ENCODE measurements at places on chromosomes 4 and X. TPM values are rescaled to one million over a fixed set of nuclear protein-coding genes. Genes with fewer than 3 reads are reported as not detected.

DNA sequence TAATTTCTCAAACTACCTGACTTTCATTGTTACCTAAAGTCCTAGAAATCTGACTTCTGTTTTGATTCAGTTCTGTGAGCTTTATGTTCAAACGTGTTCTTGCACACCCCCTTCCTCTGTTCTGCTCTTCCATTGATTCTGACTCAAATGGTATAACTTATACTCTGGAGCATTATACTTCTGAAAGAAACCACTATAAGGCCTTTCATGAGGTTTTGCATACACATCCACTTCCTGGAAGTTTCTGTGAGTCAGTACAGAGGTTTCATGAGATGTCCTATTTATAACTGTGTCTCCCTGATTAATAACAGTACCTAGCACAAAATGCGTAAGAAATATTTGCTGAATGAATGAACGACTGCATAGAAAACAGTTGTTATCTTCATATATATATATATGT, 540.2 kb upstream of the CT83 start:
- DNase-seq: no peak

GRCh38 chrX:43666311-43666912, 10.3 kb downstream of the MAOA start:
- DNase-seq: no peak

C4orf50 gene
- total RNA-seq: 0.71 TPM

DNA sequence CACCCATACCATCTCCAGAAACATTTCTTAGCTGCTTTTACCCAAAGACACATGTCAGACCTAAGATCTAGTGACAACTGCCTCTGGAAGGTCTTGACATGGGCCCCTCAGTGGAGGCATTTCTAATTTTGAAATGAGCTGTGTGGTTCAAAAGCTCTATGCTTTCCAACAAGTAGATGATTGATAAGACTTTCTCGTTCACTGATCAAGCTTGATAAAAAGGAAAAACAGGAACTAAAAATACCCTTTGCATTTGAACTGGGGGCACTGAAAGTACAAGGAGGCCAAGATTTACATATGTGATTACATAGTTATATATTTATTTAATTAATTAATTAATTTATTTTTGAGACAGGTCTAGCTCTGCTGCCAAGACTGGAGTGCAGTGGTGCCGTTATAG, 61.3 kb upstream of the SCOC start:
- DNase-seq: no peak

- DNase-seq: no peak
These were observed 16.7 kb downstream of the CASK start for GRCh38 chrX:41906515-41907187.

EMCN gene
- 6.9 TPM for total RNA-seq

AP1S2 gene
- 156 TPM for total RNA-seq

UBE2K gene
- 37.8 TPM for total RNA-seq

GRCh38 chr4:5693871-5694270, 14.5 kb downstream of the EVC2 start:
- DNase-seq: no peak

- no peak for DNase-seq
These were observed 286.9 kb upstream of the FGF16 start for GRCh38 chrX:77160301-77160700.

- DNase-seq: no peak
These were observed 3.7 kb downstream of the PNMA6E start for GRCh38 chrX:153397256-153397960.

- DNase-seq: no peak
These were observed 102.2 kb downstream of the RAP1GDS1 start for GRCh38 chr4:98363431-98363830.

- DNase-seq: peak; percentile 74
These were observed 627 bp downstream of the CDKN2AIP start for GRCh38 chr4:183445097-183445428.

DNA sequence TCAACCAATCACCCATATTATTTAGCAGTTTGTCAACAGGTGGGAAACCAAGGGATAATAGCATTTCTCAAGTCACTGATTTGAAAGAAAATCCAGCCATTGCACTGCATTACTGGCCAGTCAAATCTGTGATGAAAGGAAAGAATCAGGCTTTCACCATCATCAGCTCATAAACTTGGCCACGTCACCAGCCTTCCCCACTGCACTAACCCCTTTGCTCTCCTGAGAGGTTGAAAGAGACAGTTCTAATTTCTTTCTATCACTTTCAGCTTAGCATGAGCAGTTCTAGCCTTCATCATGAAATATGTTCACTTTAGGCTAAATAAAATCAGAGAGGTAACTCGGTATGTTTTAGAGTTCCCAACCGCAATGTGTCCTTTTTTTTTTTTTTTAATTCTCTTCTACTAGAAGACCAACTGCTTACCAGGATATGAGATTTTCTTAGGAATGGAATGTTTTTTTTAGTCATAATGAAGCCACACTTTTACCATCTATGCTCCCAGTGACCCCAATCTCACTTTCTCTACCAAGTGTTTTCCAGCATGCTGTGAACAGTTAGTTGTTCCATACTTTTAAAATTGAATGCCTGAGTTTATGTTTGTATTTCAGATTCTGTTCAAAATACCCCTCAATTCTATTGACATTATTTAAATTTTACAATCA, 55.7 kb upstream of the SLC7A11 start:
- DNase-seq: no peak
